ENCODE measurements at places on chromosomes 12 and 14.

DNA sequence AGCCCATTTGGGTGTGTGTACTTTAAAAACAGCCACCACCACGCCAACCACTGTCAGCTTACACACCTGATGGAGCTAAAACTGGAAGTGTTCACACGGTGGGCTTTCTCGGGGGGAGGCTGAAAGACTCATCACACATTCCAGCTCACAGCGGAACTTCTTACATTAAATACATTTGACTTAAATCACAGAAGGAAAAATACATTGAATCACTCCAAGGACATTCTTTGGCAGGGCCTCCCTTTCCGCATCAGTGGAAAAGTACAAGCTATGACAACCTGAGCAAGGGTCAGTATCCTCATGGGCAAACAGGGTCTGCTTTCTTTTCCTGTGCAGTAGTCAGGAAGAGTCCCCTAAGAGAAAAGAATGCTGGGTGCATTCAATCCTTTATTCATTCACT is 31.0 kb upstream of the TC2N start:
- no peak for DNase-seq

GRCh38 chr12:96400631-96401075 is 414 bp upstream of the CDK17 start:
- no peak for DNase-seq

GRCh38 chr12:28570811-28571210 is 380.6 kb downstream of the CCDC91 start:
- no peak for DNase-seq

DNA sequence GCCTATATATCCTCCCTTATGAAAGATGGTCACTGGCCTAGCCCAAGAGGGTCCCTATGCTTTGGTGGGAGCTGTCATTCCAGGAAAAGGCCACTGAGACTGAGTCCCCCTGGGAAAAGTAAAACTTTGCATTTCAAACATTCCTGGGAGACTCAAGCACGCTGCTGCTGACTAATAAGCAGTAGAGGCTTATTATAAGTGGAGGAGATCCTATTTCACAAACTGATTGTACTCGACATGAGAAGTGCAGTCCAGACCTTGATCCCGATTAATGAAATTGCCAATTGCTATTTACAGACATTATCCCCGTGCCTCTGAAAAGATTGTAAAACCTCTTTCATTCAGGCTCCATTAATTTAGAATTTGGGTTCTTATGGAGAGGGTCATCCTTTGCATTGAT is 96.6 kb downstream of the EMP1 start:
- no peak for DNase-seq

- no peak for DNase-seq
These were observed 279.4 kb downstream of the TMTC2 start for GRCh38 chr12:82966001-82966559.

DNA sequence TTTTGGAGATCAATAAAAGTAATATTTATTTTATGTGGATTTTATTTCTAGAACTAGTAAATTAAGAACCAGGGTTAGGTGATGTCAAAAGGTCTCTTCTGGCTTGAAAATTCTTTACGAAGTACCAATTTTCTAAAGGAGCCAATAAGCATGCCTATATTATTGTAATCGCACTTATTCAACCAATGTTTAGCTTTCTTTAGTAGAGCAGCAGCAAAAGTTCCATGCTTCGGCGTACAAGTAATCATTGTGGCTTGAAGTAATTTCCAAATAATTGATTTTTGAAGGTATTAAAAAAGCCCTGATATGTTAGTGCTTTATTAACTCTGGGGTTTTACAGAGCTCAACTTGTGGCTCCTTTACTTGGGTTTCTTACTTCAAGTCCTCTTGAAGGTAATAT is 3.4 kb downstream of the RMST start:
- no peak for DNase-seq

- DNase-seq: peak; percentile 43
These were observed 426.5 kb upstream of the OR4E1 start for GRCh38 chr14:22099942-22100763.

GRCh38 chr14:33279865-33280264 is 341.2 kb downstream of the NPAS3 start:
- DNase-seq: no peak

DNA sequence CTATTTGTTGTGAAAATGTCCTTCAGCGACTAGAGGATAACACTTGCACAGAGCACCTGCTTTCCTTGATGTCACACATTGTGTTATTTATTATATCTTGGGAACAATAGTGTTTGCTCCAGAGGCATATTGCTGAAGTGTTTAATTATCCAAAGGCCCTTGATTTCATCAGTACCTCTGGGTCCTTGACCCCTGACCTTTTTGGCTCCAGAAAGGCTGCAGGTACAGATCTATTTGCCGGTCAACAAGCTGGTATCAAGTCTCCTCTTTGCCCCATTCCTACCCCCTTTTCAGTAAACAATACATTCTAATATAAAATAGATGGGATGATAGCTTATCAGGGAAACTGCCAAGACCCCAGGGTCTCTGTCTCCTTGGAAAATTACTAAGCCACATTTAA is 206.8 kb downstream of the DACT1 start:
- no peak for DNase-seq

DNA sequence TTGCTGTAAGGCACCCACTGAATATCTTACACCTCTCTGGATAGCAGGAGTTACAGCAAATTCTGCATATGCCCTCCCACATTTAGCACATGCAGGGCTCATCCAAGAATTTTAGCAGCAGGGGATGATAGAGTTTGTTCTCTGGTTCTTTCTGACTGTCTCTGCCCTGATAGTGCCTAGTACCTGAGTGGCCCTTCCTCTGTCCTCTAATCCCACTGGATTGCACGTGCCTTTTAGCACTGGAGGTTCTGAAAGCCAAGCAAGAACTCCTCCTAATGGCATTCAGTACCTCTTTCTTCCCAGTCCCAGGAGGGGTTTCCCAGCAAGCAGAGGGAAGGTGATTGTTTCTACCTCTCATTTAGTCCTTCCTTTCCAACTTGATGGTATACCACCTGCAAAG is 406.4 kb downstream of the ZFP36L1 start:
- DNase-seq: no peak

- peak; percentile 62 for DNase-seq
These were observed 49.6 kb downstream of the LRCOL1 start for GRCh38 chr12:132560614-132561426.

- no peak for DNase-seq
These were observed 97.9 kb downstream of the RFLNA start for GRCh38 chr12:124392667-124393413.

DNA sequence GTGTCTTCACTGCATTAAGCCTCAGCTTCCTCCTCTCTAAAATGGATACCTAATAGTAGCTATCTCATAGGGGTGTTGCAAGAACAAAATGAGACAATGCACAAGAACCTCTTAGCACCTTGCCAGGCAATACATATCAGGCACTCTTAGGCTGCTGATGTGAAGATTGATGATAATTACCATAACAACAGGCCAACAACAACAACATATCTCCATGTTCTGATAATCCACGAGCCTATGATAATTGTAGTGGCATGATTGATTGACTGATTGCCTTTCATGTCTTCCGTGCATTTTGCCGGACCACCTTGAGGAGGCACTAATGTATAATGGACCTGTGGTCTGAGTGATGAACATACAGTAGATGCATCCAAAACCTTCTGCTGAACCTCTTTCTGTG is 50.7 kb upstream of the WSCD2 start:
- DNase-seq: no peak

DNA sequence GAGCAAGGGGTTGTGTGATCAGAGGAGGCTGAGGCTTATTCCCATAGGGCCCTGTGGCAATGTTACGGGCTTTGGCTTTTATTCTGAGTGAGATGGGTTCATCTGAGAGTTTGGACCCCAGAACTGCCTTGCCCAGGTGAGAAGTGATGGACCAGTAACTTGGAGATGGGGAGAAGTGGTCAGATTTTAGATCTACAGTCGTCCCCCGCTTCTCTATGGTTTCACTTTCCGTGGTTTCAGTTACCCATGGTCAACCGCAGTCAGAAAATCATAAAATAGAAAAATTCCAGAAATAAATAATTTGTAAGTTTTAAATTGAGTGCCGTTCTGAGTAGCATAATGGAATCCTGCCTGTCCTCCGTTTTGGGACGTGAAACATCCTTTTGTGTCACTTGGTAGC is 40.2 kb upstream of the PPP1CC start:
- DNase-seq: no peak
